ENCODE measurements at places on chromosomes 16 and 17.

DNA sequence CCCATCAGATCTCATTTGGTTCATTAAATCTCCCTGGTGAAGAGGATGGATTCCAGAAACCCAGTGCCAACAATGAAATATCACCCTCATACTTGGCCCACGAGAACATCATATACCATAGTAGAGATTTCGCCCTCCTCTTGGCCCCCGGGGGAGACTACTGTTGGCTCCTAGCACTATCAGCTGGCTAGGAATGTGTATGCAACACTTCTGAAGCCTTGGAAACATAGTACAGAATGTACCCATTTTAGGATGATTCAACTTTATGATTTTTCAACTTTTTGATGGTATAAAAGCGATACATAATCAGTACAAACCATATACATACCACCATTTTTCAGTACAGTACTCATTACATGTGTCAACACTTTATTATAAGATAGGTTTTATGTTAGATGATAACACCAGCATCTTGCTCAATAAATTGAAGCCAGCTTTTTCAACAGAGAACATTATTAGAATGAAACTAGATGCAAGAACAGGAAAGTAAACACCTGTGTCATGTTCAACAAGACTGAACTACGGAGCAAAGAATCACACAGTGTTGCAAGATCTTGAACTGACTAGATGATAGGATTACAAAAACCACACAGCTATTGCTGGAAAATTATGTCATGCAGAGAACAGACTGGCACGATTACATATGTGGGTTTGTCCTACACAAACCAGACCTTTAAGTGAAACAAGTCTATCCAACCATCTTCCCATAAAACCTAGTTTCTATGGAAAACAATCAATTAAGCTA is 17.2 kb downstream of the RSL1D1 start:
- DNase-seq = no peak

DNA sequence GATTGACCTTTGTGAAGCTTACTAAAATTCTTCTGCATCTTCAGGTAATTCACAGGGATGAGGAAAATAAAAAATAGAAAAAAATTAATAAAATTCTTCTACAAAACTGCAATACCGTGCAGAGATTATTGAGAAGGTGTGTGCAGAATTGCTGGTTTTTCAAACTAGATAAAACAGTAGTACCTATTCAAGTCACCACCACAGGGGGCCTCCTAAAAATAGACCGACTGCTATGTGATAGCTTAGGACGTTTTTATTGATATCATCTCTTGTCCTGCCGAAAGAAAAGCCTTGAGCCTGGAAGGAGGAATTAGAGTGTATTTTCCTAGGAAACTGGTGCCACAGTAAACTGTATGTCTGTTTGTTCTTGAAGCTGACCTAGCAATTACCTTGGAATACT is 325.9 kb downstream of the ZFHX3 start:
- DNase-seq = no peak

DNA sequence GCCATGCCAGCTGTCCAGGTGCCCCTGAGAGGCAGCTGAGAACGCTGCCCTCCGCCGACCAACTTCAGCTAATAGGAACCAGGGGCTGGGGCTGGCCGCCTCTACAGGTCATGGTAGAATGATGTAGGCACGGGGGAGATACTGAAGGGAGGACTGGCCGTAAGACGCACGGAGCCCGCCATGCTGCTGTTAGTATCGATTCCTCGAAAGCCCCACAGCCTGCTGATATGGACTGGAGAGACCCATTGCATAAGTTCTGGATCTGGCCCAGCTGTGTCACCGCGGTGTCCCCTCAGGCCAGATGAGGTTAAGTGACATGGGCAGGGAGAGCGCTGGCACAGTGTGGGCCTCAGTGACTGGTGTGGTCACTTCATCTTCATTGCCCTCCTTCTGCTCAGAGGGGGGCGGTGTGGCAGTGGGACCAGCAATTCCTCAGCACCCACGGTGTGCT is 75.6 kb downstream of the AMFR start:
- DNase-seq = no peak

- DNase-seq = peak; percentile 47
Observed at GRCh38 chr16:610513-611381, 20.0 kb upstream of the WFIKKN1 start.

DNA sequence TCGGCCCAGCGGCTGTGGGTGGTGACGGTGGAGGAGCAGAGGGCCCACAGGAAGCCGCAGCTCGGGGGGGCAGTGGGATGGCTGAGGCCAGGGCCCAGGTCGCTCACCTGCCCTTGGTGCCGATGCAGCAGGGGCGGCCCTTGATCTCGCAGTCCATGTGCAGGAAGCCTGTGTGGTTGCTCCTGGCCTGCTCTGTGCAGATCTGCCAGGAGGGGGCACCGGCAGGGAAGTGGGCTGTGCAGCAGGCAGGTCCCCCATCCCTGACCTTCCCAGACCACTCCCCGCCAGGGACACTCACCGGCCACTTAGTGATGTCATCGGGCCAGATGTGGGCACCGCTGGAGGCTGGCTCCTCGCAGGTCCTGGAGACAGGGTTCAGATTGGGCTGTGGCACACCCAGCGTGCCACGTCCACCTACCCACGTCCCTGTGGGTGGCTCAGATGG is 6.2 kb downstream of the AANAT start:
- DNase-seq = no peak

DNA sequence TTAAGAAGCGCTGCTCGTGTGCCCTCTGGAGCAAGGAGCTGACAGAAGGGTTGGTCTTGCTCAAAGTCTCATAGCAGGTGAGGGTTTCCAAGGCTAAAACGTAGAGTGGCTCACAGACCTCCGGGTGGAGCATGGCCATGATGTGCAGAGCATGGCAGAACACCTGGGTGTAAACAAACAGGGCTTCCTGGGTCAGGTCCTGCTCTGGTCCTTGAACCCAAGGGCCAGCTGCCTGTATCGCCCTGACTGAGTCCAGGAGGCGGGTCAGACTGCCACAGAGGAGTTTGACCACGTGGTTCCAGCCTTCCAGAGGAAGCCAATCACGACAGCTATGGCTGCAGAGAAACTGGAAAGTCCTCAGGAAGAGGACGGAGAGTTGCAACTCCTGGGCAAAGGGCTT is 7.1 kb downstream of the GEMIN4 start:
- DNase-seq = no peak

DNA sequence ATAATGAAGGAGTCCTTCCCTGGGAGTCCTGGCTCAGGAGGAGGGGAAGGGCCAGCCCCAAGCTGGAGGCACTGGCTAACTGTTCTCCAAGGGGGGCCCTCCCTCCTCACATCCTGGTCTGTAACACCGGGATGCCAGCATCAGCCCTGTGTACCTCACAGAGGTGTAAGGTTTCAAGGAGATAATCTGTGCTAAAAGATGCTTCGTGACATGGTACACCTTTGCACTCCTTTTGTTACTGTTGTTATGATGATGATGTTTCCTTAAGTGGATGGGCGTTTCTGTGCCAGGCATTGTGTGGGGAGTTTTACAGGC is 236.7 kb upstream of the TNRC6C start:
- DNase-seq = peak; percentile 7

DNA sequence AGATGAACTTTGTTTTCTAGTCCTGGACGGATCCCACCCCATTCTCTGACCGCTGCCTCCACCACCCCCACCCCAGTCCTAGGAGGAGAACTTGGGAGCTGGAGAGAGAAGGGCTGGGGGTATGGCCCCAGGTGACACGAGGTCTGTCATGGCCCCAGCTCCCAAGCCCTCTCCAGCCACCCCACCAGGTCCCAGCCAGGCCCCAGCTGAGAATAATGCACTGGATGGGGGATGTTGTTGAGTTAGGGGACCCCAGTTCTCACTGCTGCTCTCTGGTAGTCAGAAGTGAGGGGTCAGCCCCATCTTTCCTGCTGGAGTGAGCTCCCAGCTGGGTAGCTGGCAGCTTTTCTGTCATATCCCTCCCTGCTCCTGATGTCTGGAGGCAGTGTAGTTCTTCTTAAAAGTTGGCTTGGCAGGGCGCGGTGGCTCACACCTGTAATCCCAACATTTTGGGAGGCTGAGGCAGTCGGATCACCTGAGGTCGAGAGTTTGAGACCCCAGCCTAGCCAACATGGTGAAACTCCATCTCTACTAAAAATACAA is 4.6 kb upstream of the COL1A1 start:
- no peak for DNase-seq

GRCh38 chr16:49698453-49698815 is 157.5 kb downstream of the ZNF423 start:
- DNase-seq = no peak

GRCh38 chr16:68000450-68000849 is 1.2 kb upstream of the DPEP2 start:
- no peak for DNase-seq

- DNase-seq = peak; percentile 73
Observed at GRCh38 chr17:61410141-61411010, 10.7 kb downstream of the TBX2 start.

DNA sequence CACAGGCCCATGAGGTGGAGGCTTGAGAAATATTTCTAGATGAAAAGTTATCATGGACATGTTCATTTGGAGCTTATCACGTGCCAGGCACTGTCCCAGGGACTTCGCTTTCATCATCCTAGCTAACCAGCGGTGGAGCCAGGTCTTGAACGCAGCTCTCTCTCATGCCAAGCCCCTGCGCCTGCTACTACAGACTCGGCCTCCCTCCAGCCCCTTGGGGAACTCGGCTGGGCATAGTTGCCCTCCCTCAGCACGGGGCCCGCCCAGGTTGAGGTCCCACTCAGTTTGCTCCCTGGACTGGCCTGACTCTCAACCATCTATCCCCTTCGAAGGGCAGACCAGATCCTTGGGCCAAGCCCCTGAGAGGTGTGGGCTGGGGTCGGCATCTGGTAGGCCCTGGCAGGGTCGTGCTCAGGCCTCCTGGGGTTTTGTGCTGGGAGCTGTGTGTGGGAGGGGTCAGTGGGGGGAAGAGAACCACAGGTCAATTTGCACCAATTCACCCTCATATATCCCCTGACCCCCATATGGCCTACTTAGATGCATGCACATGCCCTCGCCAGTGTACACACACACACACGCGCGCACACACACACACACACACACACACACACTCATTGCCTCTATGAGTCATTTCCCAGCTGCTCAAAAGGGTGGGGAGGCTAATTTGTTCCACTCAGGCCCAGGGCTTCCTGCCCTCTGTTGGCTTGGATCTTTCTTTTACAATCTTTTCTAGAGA is 12.1 kb upstream of the SCN4A start:
- peak; percentile 79 for DNase-seq

GRCh38 chr16:47150067-47150466 is 6.3 kb upstream of the NETO2 start:
- DNase-seq = peak; percentile 43

- no peak for DNase-seq
Observed at GRCh38 chr17:64213995-64214811, 48.9 kb downstream of the TEX2 start.

GRCh38 chr16:78072275-78072674 is 27.2 kb upstream of the WWOX start:
- no peak for DNase-seq

- DNase-seq = no peak
Observed at GRCh38 chr17:20253323-20253722, 214.0 kb downstream of the LGALS9B start.

- no peak for DNase-seq
Observed at GRCh38 chr17:48760411-48760810, 31.9 kb upstream of the HOXB13 start.

GRCh38 chr16:57640612-57641011 is 12.2 kb downstream of the ADGRG1 start:
- no peak for DNase-seq

DNA sequence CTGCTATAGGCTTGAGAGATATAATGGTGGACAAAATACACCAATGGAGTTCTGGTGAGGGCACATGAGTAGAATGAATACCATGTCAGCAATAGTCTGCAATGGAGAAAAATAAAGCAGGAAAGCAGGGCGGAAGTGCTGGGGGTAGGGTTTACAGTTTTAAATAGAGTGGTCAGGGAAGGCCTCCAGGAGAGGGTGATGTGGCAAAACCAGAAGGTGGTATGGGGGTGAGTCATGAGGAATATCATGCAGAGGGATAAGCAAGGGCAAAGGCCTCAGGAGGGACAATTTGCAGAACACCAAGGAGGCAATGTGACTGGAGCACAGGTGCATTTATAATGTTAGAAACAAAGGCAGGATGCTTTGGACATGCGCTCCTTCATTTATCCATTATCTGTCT is 102.0 kb downstream of the ITFG1 start:
- DNase-seq = no peak

GRCh38 chr17:57902800-57903759 is 52.1 kb downstream of the CUEDC1 start:
- peak; percentile 23 for DNase-seq

GRCh38 chr17:27087935-27088766 is 205.8 kb upstream of the WSB1 start:
- DNase-seq = no peak

DNA sequence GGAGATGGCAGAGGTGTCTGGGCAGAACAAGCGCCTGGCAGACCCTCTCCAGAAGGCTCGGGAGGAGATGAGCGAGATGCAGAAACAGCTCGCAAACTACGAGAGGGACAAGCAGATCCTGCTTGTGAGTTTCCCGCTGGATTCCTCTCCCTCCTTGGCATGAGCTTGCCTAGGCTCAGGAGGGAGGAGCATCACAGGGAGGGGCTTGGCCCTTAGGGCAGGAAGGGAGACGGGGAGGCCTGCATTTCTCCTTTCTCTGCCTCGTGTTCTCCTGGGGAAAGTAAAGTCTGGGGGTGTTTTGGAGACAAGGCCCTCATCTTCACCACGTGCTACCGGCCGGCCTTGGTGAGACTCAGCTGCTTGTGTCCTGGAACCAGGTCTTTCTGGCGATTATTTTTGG is 18.0 kb upstream of the DBNDD1 start:
- DNase-seq = no peak

- no peak for DNase-seq
Observed at GRCh38 chr16:88378836-88379693, 3.7 kb upstream of the ZNF469 start.

DNA sequence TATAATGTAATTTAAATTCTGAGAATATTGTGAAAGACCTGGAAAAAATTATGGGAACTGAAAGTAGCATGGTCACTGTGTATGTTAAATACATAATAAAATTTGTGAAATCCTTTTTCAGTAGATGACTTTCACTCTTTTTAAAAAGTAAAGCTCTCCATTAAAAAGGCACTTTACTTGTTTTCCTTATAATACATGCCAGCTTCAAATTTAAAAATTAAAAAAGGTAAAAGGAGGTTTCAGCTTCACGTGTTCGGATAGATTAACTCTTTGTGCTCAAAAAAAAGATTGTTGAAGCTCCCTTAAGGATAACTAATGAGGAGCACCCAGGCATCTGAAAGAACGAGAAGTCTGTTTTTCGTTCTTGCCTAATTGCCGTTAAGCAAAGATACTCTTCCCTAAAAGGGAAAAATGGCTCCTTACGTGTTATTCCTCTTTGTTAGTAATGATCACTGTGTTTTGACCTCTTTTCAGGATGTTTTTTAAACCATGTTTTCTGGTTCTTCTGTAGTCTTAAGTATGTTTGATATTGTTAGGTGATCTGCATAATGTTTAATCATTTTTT is 87.8 kb downstream of the TUBD1 start:
- DNase-seq = no peak
